ENCODE measurements at places on chromosomes 5 and 9.
A peak's percentile ranks its signal among the peaks of the same experiment; 100 is the strongest.

DNA sequence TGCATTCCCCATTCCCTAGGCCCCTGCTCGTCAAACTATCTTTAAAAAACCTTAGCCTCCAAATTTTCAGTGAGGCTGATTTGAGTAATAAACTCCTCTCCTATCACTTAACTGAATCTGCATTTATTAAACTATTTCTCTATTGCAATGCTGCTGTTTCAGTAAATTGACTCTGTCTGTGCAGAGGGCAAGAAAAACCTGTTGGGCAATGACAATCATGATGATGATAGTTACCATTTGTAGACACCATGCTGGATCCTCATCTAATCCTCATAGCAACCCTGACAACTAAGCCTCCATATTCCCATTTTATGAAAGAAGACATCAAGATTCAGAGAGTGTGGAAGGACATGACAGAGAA lies 212.9 kb downstream of the TRIM32 start:
- no peak for DNase-seq

DNA sequence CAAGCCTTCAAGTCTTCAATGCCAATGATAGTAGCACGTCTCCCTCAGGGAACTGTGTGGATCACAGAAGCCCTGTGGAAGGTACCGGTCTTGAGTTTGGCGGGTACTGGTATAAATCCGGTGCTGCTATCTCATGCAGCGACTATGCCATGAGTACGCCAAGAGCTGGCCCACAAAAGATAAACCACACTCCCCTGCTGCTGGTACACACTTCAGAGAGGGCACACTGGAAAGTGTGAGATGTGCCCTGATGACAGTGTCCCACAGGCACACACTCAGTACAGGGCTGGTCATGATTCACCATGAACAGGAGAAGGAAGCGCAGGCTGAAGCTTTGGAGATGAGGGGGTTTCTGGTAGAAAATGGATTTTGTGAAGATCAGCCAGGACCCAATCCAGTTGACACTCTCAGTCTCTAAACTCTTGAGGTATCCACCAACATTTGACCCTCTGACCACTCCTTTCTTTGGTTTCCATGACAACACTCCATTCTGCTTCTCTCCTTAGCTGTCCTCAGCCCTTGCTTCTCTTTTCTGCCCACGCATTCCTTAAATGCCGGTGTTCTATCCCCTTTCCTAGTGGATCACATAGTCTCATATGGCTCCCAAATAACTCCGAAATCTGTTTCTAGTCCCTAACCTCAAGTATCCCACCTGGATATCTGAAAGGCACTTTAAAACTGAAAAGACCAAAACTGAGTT lies 5.1 kb downstream of the AMACR start:
- DNase-seq, result no peak

- DNase-seq, result no peak
Observed at GRCh38 chr9:91247278-91247677, 114.4 kb downstream of the AUH start.

DNA sequence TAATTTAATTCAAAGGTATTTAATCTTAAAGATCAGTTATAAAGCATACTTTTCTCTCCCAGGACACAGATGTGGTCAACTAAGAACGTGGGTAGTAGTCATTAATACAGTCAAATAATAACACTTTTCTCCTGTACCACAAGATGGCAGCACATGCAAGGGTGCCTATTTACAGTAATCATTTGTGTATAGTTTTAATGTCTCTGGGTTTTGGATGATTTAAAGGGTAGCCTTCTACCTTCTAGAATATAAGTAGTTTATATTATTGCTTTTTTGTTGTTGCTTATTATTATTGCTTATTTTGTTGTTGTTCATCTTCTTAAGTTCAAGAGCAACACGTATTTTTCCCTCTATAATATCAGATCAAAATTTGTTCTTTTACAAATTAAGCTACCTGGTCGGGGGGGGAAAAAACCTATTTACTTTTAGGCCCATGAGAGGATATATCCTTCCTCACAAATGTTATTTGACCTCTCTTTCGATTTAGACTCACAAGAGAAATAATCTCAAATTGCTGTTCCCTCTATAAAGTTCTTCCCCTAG lies 59.6 kb upstream of the SLC27A6 start:
- peak; percentile 44 for DNase-seq

GRCh38 chr5:74864823-74865222 lies 1.4 kb downstream of the FAM169A start:
- DNase-seq, result no peak

DNA sequence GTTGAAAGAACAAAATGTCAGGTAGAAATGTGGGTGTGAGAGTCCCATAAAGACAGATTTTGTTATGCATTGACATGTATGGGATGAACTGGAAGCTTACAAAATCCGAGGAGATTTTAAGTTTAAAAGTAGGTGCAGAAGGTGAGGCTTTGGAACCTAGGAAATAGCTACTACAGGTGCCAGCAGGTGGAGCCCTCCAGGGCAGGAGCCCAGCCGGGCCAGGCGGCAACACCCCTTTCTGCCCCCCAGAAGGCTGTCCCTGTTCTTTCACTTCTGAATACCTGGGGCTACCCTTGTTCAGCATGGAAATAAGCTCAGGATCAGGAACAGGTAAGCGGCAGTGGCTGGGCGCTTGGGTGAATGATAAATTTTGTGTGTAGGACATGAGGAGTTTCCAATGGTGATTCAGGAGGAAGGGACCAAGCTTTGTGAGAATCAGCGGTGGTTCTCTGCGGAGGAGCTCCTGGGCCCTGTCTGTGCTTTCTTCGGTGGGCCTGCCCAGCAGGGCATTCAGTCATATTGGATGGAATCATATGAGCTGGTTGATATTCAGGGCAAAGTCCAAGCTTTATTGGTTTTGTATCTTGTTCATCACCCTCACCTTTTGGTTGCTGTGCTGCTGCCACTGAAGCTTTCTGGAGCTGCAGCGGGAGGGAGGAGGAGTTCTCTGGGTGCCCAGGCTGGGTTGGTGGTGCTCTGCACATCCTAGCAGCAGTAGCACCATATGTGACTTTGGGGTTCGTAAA lies 12.3 kb downstream of the PCBD2 start:
- no peak for DNase-seq

DNA sequence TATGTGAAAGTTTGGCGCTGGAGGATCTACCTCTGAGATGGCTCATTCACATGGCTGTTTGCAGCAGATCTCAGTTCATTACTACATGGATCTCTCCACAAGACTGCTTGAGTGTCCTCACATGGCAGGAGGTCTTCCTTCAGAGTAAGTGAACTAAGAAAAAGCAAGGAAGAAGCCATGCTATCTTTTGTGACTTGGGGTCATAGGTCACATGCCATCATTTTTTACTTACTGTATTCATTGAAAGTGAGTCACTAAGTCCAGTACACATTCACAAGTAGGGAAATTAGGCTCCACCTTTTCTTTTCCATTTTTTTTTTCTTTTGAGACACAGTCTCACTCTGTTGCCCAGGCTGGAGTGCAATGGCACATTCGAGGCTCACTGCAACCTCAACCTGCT lies 8.7 kb upstream of the CDKN2AIPNL start:
- DNase-seq, result no peak

- no peak for DNase-seq
Observed at GRCh38 chr9:124468061-124468740, 17.9 kb downstream of the ADGRD2 start.

GRCh38 chr5:150519560-150519945 lies 11.6 kb downstream of the NDST1 start:
- no peak for DNase-seq

DNA sequence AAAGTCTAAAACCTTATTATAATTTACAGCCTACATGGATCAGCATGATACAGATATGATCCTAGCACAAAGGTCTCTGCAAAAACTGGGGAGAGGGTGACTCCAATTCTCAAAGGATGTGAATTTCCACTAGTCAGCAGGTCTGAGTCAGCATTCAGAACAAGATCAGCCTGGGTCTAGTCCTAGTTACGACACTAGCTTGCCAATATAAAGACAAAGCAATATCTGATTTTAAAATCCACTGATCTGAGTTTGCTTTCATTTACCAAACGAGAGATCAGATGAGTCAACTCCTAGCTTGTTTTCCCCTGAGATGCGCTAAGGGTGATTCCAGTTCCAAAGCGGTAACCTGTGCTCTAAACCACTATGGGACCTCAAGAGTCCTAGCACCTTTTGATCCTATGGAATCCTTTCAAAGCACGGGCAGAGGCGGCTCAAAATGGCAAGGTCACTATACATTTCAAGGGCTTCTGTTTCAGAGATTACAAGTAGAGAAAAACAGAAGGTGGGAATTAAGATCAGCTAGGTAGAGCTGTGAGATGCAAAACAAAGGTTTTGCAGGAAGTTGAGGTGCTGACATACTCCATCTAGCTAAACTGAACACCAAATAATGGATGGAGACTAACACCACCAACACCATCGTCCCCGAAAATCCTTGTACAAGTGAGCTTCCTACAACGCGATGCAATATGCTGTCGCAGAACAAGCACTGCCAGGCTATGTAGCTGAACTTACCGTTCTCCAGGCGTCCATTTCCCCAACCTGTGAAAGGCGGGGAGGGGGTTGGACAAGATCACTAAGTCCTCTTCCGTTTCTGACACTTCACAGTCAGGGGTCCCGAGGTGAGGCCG lies 906 bp downstream of the SLC25A51 start:
- peak; percentile 23 for DNase-seq

DNA sequence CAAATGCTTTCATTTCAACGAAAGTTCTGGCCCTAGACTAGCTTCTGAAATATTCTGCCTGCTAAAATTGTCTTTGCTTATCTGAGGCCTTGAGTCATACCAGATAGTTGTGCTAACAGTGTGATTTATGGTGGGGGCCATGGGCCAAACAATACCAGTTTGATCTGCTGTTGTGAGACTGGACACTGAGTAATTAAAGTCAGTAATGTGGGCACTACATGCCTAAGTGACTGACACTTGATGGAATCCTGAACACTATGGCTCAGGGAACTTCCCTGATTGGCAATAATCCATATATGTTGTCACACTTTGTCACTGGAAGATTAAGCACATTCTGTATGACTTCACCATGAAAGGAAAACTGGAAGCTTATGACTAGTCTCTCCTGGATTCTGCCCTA lies 127.6 kb upstream of the CYLC2 start:
- DNase-seq, result no peak

DNA sequence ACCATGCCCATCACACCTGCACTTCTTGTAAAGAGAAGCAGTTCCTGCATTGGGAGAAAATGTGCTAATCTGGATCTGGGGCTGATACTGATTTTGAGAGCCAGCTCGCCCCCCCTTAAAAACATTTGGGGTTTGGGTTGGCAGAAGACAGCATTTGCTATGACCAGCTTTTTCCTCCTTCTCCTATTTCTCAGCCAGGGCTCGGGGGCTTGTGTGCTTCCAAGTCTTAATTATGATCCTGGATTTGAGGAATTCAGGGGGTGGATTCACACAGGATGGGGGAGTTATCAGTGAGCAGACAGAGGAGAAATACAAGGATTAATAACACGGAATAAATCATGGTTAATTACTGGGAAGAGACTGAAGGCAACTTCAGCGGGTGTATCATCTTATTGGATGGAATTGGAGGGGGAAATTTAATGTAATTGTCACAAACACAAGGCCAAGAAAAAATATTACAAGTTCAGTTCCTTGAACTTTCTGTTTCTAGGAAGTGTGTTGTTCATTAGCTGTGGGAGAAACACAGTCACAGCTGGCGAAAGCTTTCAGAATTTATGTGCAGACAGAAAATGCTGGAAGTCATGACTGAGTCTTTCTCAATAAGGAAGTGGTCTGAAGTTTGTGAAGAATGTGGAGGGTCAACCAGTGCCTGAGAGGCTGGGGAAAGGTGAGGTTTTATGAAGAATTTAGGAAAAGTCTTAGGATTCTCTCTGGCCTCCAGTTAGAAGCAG lies 15.3 kb downstream of the C9orf152 start:
- no peak for DNase-seq

DNA sequence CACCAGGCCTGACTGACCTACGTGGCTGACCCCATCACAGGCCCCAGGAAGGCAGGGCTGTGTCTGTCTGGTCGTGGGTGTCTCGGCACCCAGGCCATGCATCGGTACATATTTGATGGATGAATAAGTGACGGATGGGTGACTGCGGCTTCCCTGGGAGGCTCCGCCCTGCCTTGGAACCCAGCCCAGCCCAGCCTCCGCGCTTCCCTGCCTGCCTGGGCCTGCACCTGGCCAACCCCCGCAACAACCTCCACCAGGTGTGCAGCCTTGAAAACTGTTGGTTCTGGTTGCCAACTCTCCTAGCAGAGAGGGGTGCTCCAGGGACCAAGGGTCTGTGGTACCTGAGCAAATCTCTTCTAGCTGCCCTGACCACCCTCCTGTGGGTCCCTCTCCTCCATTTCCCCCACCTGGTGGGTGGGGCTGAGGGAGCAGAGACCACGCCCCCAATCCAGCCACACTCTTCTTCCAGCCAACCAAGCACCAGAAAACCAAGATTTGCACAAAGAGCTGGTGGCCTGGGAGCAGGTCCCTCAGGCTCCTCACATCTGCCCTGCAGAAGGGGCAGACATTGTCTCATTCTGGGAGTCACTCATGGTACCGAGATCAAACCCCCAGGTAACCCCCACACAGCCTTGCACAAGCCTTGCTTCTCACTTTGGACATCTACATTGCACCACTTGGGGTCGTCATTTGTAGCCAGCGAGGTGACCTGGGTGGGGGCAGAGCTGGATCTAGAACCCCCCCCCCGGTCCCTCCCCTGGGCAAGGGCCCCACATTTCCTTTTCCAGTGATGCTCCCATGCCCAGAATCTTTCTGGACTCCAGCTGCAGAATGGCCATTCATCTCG lies 100.6 kb upstream of the IER5L start:
- DNase-seq, result no peak

DNA sequence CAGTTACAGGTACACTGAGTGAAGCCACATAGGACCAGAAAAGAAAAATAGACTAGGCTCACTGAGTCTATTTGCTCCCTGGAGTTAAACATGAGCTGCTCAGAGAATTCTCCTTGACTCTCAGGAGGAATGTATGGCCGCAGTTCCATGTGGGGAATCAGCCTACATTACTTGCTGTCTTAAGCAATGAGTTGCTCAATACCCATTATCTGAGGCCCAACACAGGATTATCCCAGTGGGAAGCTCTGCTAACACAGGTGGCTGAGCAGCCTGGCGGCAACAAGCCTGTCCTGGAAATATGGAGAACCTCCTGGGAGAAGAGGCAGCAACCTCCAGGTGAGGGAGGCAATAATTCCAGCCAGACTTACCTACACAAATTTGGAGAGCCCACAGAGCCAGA lies 177.5 kb upstream of the NREP start:
- DNase-seq, result no peak

- no peak for DNase-seq
Observed at GRCh38 chr9:114312513-114312875, 10.4 kb upstream of the ORM1 start.

DNA sequence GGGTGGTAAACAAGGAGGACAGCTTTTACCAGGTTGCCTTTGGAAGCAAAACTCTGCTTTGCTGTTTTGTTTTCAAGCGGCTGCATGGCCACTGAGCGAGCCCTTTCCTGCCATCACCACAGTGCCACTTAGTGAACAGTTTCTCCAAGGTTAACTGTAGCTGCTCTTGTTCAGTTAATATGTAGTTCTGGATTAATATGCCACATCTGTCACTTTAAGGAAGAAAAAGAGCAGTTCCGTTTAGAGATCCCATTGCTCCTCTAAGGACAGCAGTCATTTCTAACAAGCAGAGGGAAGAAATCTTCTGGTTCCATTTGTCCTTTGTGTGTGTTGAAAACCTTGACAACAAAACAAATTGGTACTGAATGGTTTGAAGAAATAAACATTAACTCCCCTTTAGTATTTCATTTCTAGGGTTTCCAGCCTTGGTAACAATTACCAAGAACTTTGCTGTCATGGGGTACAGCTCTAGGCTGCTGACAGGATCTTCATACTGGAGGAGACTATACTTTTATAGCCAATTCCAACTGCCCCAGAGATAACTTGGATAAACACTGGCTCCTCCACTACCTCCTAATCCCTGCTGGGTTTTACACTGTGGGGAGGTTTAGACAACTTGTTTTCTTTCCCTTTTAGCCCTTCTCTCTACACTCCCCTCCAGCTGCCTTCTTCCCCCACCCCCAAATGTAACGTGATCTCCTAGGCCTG lies 10.3 kb upstream of the ABL1 start:
- DNase-seq, result no peak

Data from CD14-positive monocyte (primary cell).